ENCODE measurements at places on chromosomes 16 and 17. TPM values are rescaled to one million over a fixed set of nuclear protein-coding genes. Genes with fewer than 3 reads are reported as not detected.
A peak's percentile ranks its signal among the peaks of the same experiment; 100 is the strongest.

GRCh38 chr17:78934681-78935418 lies 9.7 kb upstream of the TIMP2 start:
- no peak for DNase-seq

DNA sequence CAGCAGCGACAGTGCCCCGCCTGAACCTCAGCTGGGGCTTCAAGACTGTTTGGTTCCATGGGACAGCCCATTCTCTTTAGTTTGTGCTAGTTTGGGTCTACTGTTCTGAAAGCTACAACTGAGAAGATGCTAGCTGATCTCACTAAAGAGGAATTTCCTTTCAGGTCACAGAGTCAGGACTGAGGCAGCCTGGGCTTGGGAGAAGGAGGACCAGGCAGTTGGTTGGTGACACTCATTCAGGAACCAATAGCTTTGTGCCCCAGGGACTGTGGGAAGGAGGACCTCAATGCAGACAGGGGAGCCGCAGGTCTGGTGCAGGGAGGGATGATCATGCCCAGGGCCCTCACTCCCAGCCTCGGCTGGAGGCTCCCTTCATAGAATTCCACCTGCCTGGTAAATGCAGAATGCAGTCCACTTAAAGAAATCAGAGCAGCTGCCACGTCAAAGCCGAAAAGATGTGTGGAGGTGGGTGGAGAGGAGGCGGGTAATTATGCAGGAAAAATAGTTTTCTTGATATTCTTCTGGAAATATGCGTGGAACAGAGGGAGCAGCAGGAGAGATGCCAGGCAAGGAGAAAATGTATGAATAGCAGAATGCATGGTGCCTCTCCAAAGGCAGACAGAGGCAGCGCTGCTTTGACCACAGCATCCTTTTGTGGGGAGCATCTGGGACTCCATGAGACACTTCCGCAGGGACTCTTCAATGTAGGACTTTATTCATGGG lies 32.6 kb upstream of the ZFP90 start:
- no peak for DNase-seq

GRCh38 chr17:44119798-44120197 lies 3.6 kb downstream of the HDAC5 start:
- DNase-seq = no peak

DNA sequence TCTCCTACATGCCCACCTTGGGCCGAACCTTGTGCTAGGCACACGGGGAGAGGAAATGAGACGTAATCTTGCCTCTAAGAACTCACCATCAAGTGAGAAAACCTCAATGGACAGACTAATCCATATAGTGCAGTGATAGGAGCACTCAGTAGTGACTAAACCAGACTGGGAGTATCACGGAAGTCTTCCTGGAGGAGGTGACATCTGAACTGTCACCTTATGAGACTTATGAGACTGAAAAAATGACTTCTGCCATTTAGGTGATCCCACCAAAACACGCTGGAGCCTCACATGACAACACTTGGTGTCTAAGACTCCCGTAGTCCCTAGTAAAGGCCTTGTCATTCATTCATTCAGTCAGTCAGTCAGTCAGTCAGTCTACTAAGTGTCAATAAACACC lies 27.3 kb upstream of the MRTFB start:
- DNase-seq = no peak

Gene ALOX15B
- not detected for polyA plus RNA-seq

Gene EFCAB13
- 0.36 TPM for polyA plus RNA-seq

Gene ADGRG1
- 2.6 TPM for polyA plus RNA-seq

DNA sequence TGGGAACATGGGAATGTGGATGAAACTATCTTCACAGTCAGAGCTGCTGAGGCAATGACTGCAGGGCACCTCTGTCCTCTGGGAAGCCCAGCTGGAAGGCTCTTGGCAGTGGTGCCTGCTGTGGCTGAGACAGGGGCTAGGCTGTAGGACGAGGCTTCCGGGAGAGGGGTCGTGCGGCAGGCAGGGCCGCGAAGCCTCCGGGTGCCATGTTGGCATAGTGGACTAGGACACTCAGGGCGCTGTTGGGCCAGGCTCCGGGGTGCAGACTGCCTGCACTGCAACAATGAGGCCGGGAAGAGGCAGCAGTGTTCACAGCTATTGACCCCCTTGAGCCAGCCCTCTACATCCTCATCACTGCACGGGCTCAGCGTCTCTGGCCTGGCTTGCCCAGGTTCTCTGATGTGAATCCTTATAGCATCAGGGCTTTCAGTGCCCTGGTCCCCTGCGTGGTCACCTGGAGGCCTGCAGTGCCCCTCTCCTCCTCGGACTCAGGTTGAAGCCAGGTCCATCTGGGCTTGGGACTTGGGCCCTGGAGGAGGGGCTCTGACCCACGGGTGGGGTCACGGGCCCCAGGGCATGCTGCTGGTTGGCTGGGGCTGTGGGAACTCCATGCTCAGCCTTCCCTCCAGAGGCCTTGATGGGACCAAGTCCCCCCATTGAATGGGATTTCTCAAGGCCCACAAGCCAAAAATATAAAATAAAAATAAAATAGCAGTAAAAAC lies 91.6 kb downstream of the TNFRSF13B start:
- DNase-seq = no peak

GRCh38 chr16:57041182-57042156 lies 50.9 kb upstream of the CPNE2 start:
- no peak for DNase-seq

Gene PRSS21
- not detected for polyA plus RNA-seq

- peak; percentile 59 for DNase-seq
Measured at GRCh38 chr16:57627184-57627871, 1.1 kb upstream of the ADGRG1 start.

DNA sequence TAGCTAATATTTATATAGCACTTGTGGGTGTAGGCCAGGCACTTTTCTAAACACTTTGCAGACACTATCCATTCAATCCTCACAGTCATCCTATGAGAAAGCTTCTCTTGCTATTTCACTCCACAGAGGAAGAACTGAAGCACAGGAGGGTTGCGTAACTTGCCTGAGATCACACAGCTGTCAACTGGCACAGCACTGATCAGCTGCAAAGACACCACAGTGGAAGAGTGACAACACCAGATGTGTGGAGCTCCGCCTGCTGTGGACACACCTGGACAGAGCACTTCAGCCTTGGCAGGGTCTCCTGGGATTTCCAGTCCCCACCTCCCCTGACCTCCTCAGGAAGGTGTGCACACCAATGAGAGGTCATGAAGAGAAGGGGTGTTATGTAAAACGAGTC lies 13.3 kb upstream of the CNEP1R1 start:
- no peak for DNase-seq

GRCh38 chr17:15469260-15469659 lies 1.8 kb upstream of the CDRT4 start:
- DNase-seq = peak; percentile 54

DNA sequence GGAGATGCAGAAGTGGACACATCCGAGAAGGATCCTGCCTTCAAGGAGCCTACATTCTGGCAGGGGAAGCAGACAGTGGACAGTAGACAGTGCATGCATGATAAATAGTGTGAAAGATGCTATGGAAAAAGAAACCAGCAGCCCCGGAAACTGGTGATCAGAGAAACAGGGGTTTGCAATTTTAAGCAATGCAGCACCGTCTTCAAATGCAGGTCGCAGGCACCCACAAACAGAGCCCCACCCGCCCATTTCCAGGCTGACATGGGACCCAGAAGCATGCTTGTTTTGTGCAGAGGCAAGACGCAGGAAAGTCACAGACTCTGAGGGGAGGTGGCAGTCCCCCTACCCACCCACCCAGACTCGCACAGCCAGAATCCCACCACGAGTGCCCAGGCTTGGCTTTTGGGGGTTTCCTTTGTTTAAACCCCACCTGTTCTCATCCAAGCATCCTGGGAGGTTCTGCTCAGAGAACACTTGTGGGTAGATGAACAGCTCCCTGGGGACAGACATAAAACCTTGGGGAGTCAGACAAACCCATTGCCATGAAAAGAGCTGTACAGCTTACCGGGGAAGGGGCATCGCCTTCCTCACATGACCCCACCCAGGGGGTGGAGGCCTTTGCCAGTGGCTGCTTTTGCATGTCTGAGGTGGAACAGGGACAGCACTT lies 114.3 kb downstream of the MGAT5B start:
- no peak for DNase-seq

DNA sequence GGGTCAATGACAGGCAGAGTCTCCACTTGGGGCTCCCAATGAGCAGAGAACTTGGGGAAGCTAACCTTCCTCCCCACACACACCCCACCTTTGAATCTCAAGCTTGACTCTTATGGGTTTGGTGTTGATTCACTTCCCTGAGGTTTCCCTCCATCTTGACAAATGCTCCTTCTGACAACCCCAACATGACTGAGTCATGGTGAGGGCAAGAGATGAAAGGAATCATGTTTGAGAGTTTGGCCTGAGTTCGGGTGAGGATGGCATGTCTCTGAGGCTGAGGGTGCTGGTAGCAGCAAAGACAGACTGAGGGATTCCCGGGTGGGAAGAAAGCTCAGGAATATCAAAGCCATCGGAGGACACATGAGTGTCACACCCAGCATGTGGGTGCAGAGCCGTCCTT lies 18.7 kb downstream of the KRT9 start:
- DNase-seq = no peak
